ENCODE measurements at places on chromosomes 2 and 18.
A peak's percentile ranks its signal among the peaks of the same experiment; 100 is the strongest.

GRCh38 chr2:217853301-217853881 lies 149.4 kb downstream of the TNS1 start:
- DNase-seq = peak; percentile 59

GRCh38 chr2:230319211-230319862 lies 7.7 kb upstream of the SP140L start:
- no peak for DNase-seq

GRCh38 chr18:48777744-48778116 lies 173.0 kb downstream of the SMAD7 start:
- no peak for DNase-seq

DNA sequence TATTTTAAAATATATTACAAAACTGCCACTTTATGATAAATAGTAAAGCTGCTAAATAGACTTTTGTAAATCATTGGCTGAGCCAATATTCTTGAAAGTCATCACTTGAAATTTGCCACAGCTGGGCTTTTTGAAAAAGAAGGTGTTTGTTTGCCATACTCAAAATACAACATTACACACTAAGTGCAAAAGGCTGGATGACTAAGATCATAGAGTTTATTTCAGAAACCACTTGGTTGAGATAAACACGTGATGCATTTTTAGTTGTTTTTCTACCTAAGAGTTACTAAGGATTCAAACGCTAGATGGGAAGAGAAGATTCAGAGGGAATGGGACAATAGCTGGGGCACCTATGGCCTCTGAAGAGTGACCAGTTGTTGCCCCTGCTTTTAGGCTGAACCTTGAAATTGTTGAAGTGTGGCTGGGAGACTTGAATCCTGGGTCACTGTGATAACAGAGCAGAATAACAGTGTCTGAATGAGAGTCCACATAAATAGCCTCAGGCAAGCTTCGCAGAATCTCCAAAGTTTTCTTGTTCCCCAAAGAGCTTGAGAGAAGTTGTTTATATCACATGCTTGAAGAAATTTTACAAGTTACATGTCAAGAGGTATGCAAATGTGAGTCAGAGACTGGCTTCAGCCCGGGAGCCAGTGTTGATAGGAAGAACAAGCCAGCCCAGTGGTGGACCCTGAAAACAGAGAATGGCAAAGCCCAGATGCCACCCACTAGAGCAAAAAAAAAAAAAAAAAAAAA lies 409.8 kb downstream of the GPD2 start:
- DNase-seq = peak; percentile 58

DNA sequence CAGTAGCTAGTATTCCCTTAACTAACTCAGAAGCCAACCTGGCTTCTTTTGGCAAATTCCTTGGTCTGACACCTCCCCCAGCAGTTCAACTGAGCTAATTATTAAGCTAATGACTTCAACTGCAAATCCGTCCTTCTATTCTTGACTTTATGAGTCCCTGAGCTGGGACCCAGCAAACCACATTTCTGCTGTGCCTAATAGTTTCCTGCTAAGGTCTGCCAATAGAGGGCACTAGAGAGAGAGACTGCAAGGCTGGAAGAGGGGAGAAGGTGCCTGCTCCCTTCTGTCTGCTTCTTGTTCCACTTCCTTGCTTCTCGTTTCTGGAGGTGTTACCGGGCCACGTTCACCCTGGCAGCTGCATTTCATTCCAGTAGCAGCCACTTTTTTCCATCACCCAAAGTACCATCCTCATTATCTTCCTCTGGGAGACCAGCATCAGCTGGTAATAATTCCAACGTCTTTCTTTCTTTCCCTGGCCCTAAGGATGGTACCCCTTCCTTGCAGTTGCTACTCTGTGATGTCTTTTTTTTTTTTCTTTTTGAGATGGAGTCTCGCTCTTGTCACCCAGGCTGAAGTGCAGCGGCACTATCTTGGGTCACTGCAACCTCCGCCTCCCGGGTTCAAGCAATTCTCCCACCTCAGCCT lies 352.0 kb downstream of the TNS1 start:
- DNase-seq = peak; percentile 63

- DNase-seq = peak; percentile 77
Measured at GRCh38 chr2:20224716-20225293, at the start of gene SDC1. TSS of gene SDC1 (minus strand) at chr2:20225130. CDS start at chr2:20224867, 263 bp downstream.

DNA sequence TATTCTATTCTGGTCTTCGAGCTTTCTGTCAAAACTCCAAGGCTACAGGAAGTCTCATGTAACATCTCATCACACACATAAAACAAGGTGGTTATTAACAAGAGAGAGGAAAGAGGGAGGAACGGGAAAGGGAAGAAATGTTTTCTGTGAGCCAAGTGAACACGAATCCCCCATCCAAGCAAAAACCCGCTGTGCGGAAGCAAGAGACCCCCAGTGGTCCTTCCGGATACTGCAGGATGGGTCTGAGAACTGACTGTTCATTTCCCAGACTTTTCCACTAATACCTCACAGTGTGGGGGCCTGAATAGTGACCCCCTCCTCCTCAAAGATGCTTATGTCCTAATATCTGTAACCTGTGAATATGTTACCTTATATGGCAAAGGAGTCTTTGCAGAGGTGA lies 19.0 kb upstream of the DIPK1C start:
- DNase-seq = no peak

- no peak for DNase-seq
Measured at GRCh38 chr18:56076723-56077122, 488.7 kb upstream of the TCF4 start.

GRCh38 chr2:10360850-10361588 lies 58.3 kb downstream of the HPCAL1 start:
- no peak for DNase-seq

DNA sequence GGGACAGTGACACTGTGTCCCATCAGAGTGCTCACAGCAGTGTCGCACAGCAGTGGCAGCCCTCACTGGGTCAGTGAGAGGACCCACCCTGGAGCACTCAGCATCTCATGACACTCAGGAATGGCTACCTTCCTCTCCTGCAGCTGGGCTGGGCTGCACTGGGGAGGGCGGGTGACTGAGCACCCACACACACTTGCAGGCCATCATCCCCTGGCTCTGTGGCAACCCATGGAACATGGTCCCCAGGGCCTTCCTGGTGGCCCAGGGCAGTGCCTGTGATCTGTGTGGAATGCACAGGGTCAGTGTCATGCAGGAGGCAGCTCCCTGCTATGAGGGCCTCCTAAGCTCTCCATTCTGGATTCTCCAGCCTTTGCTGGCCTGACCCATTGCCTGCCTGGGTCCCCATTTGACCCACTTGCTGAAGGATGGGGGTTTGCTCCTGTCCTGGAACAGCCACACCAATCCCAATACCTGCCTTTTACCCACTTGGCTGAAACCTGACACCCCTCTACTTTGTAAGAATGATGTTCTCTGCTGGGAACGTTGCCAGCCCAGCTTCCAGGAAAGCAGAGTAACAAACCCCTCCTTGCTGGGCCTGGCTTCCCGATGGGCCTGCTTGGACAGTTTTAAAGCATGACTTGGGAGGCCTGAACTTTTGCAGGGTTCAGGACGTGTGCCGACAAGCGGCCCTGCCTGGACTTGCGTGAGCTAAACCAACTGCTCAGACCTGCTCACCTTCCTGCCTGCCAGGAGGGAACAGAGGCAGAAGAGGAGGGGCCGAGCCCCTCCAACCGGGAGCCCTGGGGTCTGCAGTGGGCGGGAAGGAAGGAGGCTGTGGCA lies 13.7 kb downstream of the HS6ST1 start:
- DNase-seq = peak; percentile 99

GRCh38 chr18:42814618-42815017 lies 300.9 kb downstream of the RIT2 start:
- no peak for DNase-seq

DNA sequence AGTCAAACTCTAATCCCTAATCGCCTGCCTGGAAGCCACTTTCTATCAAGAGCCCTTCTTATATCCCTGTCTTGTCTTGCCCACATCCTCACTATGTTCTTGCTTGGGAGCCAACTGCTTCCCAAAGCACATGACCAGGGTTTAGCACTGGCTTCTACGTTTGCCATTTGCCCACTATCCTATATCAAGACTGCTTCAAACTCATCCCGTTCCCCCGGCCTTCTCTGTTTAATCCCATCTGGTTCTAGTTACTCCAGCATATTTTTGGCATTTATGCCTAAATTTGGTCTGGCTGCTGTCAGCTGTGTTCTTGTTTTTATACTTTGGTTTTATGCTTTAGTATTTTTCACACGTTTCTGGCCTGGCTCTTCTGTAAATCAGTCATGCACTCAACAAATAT lies 40.2 kb downstream of the POLR1A start:
- no peak for DNase-seq

DNA sequence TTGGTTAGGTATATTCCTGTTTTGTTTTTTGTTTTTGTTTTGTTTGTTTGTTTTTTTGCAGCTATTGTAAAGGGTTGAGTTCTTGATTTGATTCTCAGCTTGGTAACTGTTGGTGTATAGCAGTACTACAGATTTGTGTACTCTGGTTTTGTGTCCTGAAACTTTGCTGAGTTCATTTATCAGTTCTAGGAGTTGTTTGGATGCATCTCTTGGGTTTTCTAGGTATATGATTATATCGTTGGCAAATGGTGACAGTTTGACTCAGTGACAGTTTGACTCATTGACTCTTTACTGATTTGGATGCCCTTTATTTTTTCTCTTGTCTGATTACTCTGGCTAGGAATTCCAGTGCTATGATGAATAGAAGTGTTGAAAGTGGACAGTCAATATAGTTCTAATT lies 53.7 kb downstream of the APLF start:
- DNase-seq = no peak

GRCh38 chr18:9348079-9348671 lies 13.6 kb downstream of the TWSG1 start:
- peak; percentile 25 for DNase-seq

- DNase-seq = no peak
Measured at GRCh38 chr18:58335223-58335622, 291.2 kb downstream of the NEDD4L start.

DNA sequence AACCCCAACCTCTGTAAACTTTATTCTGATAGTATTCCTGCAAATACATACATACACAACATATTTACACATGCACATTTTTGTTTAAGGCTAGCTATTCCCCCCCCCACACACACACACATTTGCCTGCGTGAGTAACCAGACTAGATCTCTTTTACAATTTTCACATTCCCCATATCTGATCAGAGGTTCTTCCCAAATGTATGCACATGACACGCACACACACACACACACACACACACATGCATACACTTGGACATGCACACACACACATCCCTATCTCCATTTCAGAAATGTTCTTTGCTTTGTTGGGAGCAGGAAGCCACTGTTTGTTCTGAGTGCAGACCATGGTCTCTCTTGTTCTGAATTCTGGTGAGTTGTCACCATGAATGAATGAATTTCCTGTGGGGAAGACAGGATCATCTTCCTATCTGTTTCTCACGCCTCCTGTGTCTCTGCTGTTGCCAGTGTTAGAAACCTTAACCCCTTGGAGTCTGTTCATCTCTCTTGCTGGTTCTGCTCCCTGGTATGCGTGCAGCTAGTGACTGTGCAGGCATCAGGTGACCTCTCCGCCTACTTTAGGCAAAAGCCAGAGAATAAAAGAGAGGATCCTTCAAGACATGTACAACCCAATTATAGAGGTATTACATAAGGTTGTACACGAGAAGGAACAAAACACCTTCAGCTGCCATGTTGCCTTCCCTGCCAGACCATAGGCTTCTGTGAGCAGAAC lies 251.0 kb upstream of the RAB12 start:
- no peak for DNase-seq

DNA sequence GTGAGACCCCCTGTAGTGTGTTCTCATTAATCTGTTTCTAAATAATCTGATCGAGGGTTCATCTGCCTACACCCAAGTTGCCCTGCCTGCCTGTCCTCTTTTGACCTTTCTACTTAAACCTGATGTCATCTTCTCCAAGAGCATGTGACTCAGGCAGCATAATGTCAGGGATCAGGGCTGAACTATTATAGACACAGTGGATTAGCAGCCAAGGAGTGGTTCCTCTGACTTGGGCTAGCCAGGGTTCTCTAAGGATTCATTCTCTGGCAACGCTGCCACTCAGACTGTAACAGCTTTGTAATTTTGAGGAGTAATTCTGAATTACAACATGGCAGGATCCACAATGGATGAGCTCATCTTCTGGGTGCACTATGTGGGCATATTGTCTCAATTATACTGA lies 124.0 kb downstream of the MDH1 start:
- DNase-seq = peak; percentile 12

DNA sequence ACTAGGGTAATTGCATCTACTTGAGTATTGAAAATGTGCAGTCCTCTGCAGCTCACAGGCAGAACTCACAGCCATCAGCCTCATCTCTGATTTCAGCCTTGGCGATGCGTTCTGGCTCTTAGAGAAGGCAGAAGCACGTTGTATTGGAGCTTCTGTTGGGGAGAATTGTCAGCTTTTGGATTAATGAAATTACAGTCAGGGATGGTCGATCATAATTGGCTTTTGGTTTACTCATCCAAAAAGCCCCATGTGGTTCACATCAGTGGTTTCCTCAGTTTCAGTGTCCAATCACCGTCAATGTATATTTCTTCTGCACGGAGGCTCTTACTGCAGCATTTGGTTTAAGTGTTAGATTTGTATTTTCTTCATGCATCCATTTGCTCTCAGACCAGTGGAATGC lies 218.5 kb upstream of the SOX11 start:
- no peak for DNase-seq

- DNase-seq = no peak
Measured at GRCh38 chr2:69577467-69578197, 65.9 kb downstream of the AAK1 start.

- DNase-seq = peak; percentile 88
Measured at GRCh38 chr2:172038604-172039003, 38.9 kb downstream of the METAP1D start.

DNA sequence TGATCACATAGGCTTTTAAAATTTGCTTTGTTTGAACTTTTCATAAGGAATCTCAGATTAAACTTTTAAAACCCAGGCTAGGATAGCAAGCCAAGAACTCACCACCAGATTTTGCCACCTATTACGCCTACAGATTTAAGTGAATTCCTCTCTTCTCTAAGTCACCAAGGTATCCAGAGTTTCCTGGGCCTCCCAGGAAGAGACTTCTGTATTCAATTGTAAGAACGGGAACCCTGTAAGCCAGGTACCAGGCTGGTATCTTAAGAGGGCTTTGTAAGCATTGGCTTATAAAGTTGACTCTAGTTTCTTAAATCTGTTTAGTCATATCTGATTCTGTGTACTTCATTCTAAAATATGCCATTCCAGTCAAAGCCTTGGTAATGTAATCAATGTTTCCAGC lies 285.1 kb downstream of the MBD5 start:
- no peak for DNase-seq

- DNase-seq = no peak
Measured at GRCh38 chr18:5662586-5663090, 118.8 kb upstream of the EPB41L3 start.

DNA sequence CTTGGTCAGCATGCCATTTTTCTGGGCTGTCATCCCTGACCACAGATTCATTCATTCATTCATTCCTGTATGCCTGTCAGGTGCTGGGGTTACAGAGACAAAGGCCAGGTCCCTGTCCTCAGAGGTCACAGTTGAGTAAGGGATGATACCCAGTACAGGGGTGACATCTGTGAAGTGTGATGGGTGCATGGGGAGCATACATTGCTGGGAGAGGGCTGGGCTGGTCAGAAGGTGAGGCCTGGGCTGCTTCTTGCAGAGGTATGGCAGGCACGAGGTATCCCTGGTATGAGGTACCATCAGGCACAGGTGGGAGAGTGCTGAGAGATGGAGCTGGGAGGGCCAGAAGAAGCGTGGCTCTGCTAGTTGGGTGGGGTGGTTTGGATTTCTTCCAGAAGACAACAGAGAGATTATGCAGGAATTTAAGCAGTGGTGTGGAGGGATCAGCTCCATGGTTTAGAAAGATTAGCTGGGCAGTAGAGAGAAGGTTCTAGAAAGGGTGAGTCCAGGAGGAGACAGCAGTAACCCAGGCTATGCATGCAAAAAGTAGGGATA lies 181.9 kb upstream of the HAAO start:
- no peak for DNase-seq
